NCI-H1092 (cell line): ENCODE measurements at places on chromosomes 13 and 19.

DNA sequence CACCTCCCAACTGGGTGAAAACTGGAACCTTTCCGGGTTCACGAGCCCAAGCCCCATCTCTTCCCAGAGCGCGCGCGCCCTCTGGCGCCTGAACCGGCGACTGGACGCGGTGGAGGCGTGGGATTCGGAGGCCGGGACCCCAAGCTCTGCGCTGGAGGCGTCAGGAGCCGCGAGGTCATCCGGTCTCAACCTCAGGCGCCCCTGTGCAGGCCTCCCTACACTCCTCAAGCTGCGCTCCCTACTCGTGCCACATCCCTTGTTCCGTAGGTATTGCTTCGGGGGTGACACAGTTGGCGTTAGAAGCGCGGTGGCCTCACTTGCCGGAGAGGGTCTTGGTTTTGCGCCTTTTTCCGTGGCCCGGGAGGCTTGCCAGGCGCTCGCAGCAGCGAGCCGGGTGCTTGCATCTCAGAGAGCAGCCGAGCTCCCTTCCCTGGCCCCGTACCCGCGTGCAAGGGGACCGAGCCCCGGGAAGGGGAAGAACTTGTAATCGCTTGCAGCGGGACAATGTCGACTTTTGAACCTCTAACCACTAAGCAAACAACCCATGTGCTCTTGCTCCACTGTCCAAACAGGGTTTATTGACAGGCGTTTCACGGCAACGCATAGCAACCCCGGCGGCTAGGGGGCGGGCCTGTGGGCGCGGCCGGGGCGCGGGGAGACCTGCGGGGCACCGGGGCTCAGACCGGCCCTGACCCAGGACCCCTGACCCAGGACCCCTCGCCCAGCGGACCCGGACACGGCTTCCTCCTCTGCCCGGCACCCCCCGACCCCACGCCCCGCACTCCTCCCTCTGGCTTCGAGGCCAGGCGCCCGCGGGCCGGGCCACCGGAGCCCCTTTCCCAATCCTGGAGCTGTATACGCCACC lies 8.5 kb downstream of the CDX2 start:
- DNase-seq: peak; percentile 79

- DNase-seq: no peak
These were observed 11.4 kb upstream of the MYCBP2 start for GRCh38 chr13:77338329-77338728.

GRCh38 chr13:46551410-46552302 lies 1.3 kb upstream of the LRCH1 start:
- DNase-seq: peak; percentile 46

- no peak for DNase-seq
These were observed 218.0 kb downstream of the IRS2 start for GRCh38 chr13:109568339-109568818.

GRCh38 chr19:8071912-8072311 lies 19.4 kb downstream of the CCL25 start:
- DNase-seq: no peak

GRCh38 chr13:27022571-27023311 lies 148.9 kb downstream of the USP12 start:
- peak; percentile 34 for DNase-seq

- DNase-seq: no peak
These were observed 6.0 kb upstream of the BCL3 start for GRCh38 chr19:44742330-44743061.

DNA sequence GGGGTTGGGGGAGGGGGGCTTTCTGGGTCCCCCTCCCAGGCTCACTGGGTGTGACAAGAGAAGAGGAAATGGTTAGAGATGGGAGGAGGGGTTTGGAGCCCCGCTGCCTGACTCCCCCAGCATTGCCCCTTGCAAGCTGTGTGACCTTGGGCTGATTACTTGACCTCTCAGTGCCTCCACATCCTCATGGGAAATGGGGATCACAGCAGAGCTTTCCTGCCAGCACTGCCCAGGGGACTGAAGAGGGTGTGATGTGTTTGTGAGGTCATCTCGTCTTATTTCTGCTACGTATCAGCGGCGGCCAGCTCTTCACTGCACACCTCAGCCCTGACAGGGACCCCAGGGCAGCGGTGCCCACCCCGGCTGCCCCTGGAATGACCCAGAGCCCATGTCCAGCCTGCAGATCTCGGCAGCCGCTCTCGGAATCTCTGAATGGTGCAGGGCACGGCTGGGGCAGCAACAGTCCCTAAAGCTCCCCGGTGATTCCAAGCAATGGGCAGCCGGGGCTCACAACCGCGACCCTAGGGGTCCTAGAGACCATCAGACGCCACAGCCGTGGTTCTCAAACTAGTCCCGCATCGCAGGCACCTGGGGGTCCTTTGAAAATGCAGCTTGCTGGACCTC lies 8.4 kb downstream of the PNMA8B start:
- DNase-seq: no peak

- DNase-seq: no peak
These were observed 823.0 kb downstream of the PCDH9 start for GRCh38 chr13:66407128-66407527.

- DNase-seq: no peak
These were observed 264.2 kb upstream of the EDNRB start for GRCh38 chr13:78182813-78183212.

DNA sequence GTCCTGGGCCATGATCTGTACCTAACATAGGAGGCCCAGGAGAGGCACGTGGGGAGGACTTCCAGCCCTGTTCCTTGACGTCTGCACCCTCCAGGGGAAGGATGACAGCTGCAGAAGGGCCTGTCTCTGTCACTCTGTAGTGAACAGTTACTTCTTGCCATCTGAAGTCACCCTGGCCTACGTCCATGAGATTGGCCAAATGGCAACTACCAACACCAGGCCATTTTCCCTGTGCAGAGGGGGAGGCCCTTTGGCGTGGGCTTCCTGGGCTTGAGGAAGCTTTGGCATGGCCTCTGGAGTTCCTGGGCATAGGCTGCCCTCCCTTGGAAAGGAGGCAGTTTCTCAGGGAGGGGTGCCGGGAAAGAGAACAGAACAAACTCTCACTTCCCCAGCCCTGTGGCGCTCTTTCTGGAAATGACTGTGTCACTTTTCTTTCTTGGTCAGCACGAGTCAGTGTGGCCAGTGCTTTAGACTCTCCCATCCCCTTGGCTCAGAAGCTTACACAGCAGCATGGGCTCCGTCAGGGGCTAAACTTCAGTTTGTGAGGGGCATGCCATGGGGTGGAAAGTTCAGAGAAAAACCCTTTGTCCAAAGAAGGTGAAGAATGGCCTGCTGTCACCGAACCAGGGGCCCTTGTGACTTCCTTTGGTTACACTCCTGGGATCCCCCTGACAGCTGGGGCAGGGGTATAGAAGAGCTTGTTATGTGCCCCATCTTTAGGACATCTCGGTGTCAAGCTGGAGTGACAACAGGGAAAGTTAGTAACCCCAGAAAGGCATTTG lies 5.3 kb downstream of the CARM1 start:
- no peak for DNase-seq

GRCh38 chr13:65143920-65144319 lies 2086.2 kb downstream of the PCDH9 start:
- no peak for DNase-seq

- no peak for DNase-seq
These were observed 19.1 kb downstream of the LNX2 start for GRCh38 chr13:27601208-27601607.

- DNase-seq: no peak
These were observed 6.4 kb upstream of the TBXA2R start for GRCh38 chr19:3612901-3613741.

GRCh38 chr13:44874886-44875630 lies 114.2 kb downstream of the NUFIP1 start:
- no peak for DNase-seq

GRCh38 chr19:34999498-35000337 lies at the start of gene GRAMD1A:
GRAMD1A (plus strand) TSS chr19:35000323; CDS start chr19:35000479, 156 bp downstream.
- DNase-seq: peak; percentile 38

DNA sequence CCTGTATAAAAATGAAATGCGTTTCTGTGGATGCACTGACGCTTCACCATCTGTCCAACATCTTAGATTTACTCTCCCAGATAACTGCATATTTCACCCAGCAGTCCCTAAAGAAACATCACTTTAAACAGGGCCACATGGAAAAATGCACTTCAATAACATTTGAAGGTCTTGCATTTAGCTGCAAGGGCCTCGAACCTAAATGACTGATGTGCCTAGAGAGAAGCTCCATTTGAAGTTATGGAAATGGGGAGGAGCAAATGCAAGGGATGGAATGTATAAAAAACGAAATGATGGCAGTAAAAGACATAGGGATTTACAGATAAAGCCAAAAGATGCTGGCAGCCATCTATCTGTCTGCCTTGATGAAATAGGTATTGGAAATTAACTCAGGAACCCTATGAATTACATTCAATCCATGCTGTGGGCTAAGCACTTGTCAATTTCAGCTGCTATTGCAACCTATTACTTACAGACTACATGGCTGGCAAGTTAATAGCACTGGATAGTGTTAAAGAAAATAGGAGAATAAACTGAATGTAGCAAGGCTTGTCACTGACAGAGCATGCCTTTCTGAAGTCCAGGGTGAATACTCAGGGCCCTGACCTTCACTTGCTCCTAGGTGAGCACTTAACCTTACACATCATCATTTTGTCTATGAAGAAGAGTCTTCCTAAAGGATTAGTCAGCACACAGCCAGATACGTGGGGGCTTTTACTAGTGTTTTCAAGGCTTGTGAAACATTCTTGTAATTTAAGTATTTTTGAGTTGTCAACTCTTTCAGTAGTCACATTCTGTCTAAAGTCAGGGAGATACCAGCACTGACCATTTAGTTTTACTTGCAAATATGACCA lies 963.4 kb downstream of the PCDH17 start:
- no peak for DNase-seq

GRCh38 chr13:110317093-110317492 lies 10.0 kb downstream of the COL4A2 start:
- DNase-seq: no peak

GRCh38 chr19:281992-282391 lies 9.2 kb downstream of the PLPP2 start:
- no peak for DNase-seq

GRCh38 chr13:44249431-44249836 lies 124.2 kb upstream of the SERP2 start:
- no peak for DNase-seq

DNA sequence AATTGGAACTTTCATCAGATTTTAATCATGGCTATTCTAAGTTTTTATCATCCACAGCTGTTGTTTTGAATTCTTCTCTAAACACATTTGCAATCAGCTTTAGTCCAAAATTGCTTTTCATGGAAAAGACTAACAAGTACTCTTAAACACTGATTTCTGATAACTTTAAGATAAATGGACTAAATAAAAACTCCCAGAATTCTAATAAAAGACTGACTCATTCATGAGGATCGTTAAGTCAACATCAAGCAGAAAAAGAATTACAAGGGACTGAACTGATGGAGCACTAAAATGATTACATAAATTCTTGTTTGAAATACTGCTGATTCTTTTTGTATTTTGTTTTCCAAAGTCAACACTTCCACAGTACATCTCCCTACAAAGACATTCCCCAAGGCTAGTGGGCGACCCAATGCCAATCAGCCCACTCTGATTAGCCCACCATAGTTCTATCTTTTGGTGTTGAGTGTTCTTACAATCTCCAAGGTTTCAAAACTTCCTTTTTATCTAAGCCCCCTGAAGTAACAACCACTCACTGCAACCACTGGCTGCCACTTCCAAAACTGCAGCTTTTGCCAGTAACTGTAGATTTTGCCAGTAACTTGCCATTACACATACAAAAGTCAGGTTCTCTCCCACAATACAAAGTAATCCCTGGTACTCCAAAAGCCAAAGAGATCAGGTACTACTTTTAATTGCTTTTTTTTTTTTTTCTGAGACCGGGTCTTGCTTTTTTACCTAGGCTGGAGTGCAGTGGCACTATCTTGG lies 14.0 kb upstream of the NAA16 start:
- DNase-seq: no peak

- no peak for DNase-seq
These were observed 204.1 kb downstream of the KATNAL1 start for GRCh38 chr13:30103161-30103840.

GRCh38 chr13:108494991-108495645 lies 134.3 kb upstream of the MYO16 start:
- DNase-seq: no peak

DNA sequence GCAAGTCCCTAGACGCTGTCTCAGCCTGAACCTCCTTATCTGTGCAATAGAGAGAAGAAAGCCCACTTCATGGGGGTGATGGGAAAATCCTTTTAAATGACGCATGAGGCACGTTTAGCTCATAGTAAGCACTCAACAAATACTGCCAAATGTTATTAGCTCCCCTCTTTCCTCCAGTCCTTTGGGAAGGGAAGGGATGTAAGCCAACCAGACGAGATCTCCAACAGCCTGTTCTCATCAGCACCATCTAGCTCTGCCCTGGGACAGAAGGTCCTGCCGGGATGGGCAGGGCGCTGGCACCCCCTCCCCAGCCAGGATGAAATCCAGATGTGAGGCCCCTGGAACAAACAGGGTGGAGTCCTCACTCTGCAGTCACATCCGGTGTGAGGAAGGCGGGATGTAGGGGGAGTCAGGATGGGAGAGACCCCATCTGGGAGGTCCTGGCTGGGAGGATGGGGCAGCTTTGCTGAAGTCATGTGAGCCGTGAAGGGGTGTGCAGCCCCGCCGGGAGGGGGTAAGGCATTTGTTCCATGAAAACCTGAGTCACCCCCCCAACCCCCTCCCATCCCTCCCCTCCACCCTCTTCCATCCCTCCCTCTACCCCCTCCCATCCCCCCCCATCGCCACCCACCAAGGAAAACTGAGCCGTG lies 4.6 kb downstream of the S1PR2 start:
- no peak for DNase-seq

- DNase-seq: no peak
These were observed 45.1 kb upstream of the SPRY2 start for GRCh38 chr13:80386002-80386401.

GRCh38 chr19:35063940-35064818 lies 22.7 kb downstream of the HPN start:
- DNase-seq: no peak

DNA sequence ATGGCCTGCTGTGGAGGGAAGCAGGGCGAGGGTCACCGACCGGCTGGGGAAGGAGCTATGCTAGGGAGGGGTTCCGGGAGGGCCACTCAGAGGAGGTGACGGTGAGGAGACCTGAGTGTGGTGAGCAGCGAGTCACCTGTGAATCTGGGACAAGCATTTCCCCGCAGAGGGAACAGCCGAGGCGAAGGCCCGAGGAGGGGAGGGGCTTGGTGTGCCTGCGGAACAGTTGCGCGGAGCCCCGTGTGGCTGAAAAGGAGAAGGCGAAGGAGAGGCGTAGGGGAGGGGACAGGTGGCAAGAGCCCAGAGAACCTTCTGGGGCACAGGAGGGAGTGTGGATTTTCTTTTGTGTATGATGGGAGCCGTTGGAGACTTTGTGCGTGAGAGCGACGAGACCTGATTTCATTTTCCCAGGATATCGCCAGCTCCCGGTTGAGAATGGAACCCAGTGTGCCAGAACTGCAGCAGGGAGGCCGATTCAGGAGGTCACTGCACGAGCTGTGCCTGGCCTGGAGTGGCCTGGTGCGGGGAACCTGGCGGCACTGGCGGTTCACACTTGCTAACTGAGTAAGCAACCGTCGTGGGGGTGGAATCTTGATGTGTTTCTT lies 117.7 kb upstream of the ZNF507 start:
- DNase-seq: no peak

- DNase-seq: peak; percentile 16
These were observed 29.0 kb upstream of the SLITRK6 start for GRCh38 chr13:85828094-85828684.
